ENCODE measurements at places on chromosomes 6 and 20.

DNA sequence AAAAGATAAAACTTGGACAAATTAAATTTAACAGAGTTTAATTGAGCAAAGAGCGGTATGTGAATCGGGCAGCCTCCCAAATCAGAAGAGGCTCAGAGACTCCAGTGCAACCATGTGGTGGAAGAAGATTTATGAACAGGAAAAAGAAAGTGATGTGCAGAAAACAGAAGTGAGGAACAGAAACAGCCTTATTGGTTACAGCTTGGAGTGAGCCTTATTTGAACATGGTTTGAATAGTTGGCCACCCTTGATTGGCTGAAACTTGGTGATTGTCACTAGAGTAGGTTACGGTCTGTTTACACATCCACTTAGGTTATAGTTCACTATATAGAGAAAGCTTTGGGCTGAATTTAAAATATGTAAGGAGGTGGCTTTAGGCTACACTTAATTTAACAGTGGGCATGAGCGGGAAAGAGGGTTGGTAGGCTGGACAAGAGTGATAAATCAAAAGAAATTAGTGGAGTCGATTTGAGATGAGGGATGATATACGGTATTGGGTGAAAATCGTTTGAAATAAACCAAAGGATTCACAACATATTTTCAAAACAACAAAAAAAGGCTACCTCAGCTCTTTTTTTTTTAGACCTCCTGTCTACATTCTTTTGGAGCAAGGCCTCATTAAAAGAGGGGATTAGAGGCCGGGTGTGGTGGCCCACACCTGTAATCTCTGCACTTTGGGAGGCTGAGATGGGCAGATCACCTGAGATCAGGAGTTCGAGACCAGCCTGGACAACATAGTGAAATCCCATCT lies 84.3 kb upstream of the PREP start:
- DNase-seq = no peak

DNA sequence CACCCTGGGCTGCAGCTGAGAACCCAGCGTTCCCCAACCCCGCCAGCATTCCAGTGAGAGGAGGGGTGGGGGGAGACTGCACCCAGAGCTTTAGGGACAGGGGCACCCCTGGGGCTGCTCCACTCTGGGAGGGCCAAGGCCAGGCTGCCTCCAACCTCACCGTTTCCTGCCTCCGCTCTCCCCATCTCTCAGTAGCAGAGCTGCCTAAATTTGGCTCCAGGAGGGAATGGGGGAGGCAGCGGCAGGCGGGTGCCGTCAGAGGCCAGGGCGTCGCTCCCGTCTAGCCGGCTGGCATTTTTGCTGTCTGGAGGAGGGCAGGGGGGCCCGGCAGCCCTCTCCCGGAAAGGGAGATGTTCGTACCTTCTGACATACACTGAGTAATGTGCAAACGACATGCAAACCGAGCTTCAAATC lies 46.6 kb downstream of the NOL4L start:
- DNase-seq = no peak

DNA sequence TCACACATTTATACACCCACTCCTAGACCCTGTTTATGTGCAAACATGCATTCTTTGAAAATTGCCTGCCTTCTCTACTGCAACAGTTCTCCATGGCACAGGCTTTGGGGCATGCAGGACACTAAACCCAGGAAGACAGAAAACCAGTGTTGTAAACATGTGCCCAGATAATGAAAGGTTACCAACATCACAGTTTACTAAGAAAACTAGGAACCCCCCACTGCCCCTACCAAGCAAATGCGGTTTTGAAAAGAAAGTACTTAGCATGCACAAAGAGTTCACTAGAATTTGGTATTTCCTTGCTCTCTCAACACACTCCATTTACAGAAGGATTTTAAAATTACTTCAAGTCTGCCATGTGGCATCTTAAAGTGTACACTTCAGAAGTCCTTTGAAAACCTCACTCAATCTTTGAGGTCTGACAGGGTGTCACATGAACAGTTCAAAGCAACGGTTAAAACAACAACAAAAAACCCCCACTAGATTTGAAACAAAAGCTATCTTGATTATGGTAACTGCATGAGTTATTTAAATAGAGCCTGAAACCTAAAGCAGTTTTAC lies 245.0 kb downstream of the GMPR start:
- peak; percentile 54 for DNase-seq

DNA sequence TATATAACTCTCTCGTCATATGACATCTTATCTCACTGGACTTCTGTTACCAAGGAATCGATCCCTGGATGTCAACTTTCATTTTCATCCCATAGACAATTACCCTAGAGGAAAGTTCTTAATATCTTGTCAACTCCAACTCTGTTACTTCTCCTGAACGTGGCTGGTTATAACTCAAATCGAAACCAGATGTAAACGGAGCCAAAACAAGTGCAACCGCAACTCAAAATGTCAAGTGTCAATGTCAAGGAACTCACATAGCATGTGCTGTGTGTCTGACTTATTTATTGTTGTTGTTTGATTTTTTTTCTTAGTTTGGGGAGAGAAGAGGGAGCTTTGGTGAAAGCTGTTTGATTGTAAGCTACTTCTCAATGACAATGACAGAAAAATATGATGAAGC lies 108.6 kb downstream of the VIP start:
- DNase-seq = no peak

Measured in CD4-positive, alpha-beta T cell treated with Interleukin-15 for 1 hour (primary cell).